ENCODE measurements at places on chromosomes 2 and 18.

GRCh38 chr2:142819411-142819810 is 58.1 kb upstream of the KYNU start:
- H3K36me3 ChIP-seq: no peaks in the 10 kb centered on the region
- no peak overlapping the region for H3K4me3 ChIP-seq
- no peak overlapping the region for H3K27ac ChIP-seq
- H3K27me3 ChIP-seq: no peaks in the 10 kb centered on the region
- DNase-seq: no peak

DNA sequence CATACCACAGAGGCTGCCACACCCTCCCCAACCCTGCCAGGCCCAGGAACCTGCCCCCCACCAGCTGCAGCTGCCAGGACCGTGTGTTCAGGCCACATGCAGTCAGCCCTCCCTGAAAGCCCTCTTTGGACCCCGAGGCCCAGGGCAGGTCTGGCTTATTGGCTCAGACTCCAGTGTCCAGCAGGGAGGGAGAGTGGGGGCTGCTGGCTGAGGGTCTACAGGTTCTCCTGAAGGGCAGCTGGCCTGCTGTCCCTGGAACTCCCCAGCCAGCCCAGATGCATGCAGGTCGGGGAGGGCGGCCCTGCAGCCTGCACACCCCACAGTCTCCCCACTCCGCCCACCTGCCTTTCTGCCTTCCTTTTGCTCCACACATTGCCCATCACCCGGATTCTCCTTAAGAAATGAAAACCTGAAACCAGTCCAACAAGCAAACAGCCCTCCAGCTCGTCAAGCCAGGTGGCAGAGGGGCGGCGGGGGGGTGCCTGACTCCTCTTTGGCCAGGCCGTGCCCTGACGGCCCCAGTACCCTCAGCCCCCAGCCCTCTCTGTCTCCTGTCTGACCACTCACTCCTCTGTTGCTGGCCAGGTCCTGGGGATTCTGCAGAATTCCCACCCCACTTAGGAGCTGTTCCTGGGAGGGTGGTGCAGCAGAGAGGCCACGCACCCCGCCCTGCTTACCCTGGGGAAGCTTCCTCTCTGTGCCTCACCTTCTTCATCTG is 18.0 kb downstream of the GPR35 start:
- H3K4me3 ChIP-seq: no peak overlapping the region
- peaks cover 17% of the 10 kb centered on the region for H3K27me3 ChIP-seq
- DNase-seq: peak; percentile 1
- no peaks in the 10 kb centered on the region for H3K4me1 ChIP-seq
- no peak overlapping the region for H3K27ac ChIP-seq

DNA sequence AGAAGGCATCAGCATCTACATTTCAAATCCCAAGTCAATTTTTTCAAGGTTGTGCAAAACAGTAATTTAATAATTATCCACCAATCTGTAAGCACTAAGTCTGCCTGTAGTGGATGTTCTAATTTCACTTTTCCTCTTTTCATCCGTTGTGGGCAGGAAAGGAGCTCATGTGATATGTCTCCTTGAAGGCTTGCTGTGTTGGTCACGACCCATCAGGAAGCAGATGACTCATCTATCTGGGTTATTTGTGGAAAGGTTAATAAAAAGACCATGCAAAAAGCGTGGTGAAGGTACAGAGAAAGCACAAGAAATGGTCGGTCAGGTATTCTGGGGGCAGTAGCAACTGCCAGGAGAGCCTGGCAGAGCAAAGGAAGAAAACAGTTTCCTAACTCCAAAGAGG is 476.7 kb upstream of the RAB6C start:
- H3K27ac ChIP-seq: no peak overlapping the region
- H3K36me3 ChIP-seq: no peaks in the 10 kb centered on the region
- DNase-seq: no peak
- no peaks in the 10 kb centered on the region for H3K4me1 ChIP-seq
- H3K27me3 ChIP-seq: no peaks in the 10 kb centered on the region
- no peak overlapping the region for H3K4me3 ChIP-seq

DNA sequence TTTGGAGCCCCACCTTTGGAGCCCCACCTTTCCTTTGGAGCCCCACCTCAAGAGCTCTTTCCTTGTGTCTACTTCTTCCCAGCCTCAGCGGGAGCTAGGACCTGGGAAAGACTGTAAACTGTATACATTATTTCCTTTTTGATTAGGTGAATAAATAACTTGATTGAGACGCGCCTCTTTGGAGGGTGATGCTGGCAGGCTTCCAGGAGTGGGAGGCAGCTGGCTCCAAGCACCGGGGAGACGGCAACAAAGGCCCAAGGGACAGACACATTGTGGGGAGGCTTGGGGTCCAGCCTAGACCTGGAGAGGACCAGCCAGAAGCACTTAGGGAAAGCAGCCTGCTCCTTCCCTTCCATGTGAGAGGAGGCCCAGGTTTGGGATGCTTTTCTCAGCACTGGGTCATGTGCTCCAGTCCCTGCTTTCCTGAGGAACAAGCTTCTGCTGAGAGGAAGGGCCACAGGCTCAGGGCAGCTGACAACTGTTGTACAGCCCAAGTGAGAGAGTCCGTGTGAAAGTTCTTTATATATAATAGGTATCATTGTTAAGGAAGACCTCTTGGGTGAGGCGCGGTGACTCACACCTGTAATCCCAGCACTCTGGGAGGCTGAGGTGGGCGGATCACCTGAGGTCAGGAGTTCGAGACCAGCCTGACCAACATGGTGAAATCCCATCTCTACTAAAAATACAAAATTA is 297.2 kb upstream of the SLC14A2 start:
- DNase-seq: peak; percentile 62
- no peaks in the 10 kb centered on the region for H3K27me3 ChIP-seq
- H3K4me3 ChIP-seq: no peak overlapping the region

DNA sequence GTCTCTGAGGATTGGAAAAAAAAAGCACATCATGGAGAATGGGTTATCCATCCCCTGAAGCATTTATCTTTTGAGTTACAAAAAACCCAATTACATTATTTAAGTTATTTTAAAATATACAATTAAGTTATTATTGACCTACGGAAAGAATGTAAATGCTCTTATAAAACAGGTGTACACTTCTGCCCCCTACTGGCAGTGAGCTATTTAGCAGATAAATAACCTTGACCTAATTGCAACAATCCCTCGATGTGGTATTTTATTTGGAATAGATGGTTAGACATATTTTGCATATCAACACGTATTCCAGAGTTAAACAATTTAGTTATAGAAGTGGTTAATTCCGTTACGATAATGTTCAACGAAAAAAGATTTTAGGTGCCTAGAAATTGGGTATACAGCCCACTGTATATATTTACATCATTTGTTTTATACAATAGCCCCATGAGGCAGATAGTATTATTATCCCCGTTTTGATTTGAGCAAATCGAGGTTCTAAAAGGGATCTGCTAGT is 9.1 kb upstream of the DAW1 start:
- peak; percentile 67 for DNase-seq
- H3K4me1 ChIP-seq: peaks cover 17% of the 10 kb centered on the region
- H3K4me3 ChIP-seq: no peak overlapping the region
- no peak overlapping the region for H3K27ac ChIP-seq
- H3K27me3 ChIP-seq: no peaks in the 10 kb centered on the region

DNA sequence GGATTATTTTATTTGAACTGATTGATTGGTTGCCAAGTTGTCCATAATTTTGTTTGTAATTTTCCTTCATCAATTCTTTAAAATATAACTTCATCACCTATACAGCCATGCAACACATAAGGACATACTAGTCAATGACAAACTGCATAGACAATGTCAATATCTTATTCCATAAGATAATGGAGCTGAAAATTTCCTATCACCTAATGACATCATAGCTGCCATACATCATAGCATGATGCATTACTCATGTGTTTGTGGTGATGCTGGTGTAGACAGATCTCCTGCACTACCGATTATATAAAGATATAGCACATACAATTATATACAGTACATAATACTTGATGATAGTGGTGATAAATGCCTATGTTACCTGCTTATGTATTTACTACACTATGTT is 369.8 kb upstream of the NT5C1B start:
- H3K27me3 ChIP-seq: no peaks in the 10 kb centered on the region
- H3K36me3 ChIP-seq: no peaks in the 10 kb centered on the region
- H3K4me3 ChIP-seq: no peak overlapping the region
- no peak overlapping the region for H3K27ac ChIP-seq

DNA sequence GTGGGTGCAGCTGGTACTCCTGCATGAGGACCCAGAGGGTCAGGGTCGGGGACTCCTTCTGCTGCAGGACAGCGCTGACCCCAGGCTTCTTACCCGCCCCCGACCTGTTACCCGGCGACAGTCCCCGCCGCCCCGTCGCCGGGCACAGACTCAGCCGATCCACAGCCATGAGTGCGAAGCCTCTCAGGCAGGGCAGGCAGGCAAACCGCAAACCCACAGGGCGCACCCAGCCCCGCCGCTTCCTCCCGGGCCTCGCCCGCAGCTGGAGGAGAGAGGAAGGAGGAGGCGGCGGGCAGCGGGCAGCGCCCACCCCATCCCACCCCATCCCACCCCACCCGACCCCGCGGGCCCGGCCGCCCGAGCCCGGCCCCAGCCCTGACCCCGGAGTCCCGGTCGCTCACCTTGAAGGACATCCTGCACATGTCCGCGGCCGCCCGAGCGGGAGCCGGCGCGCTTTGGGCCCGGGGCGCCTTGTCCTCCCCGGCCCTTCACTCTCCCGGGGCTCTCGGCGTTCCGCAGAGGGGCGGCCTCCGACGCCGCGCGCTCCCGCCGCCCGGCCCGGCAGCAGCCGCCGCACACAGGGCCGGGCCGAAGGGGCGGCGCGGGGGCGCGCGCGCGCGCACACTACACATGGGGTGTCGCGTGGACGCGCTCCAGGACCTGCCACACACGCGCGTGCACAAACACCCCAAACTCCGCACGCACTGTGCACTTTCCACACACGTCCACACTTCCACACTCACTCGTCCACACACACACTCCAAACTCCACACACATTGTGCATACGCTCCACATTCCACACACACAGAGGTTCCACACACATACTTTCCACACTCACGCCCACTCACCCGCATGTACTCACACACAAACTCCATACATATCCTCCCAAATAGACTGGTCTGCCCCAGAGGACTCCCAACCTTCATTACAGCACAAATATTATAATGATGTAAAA is at the start of gene ANKRD29:
Gene ANKRD29, minus strand, starts transcription at position 603 of the 955 bp plus-strand sequence. Its CDS starts 181 bp downstream, at position 422.
- no peaks in the 10 kb centered on the region for H3K4me1 ChIP-seq
- DNase-seq: peak; percentile 81
- H3K27me3 ChIP-seq: peaks cover 32% of the 10 kb centered on the region
- no peaks in the 10 kb centered on the region for H3K36me3 ChIP-seq
- H3K4me3 ChIP-seq: peak within 1 kb of the TSS; percentile 58
- H3K27ac ChIP-seq: peak within 1 kb of the TSS; percentile 66

- no peaks in the 10 kb centered on the region for H3K36me3 ChIP-seq
- H3K4me1 ChIP-seq: peaks cover 35% of the 10 kb centered on the region
- no peaks in the 10 kb centered on the region for H3K27me3 ChIP-seq
- no peak overlapping the region for H3K27ac ChIP-seq
Measured at GRCh38 chr2:231646476-231646875, 53.8 kb downstream of the TEX44 start.

GRCh38 chr2:15325296-15325695 is 235.8 kb downstream of the NBAS start:
- no peak for DNase-seq
- H3K36me3 ChIP-seq: peaks cover 79% of the 10 kb centered on the region
- no peaks in the 10 kb centered on the region for H3K27me3 ChIP-seq
- H3K4me3 ChIP-seq: no peak overlapping the region

DNA sequence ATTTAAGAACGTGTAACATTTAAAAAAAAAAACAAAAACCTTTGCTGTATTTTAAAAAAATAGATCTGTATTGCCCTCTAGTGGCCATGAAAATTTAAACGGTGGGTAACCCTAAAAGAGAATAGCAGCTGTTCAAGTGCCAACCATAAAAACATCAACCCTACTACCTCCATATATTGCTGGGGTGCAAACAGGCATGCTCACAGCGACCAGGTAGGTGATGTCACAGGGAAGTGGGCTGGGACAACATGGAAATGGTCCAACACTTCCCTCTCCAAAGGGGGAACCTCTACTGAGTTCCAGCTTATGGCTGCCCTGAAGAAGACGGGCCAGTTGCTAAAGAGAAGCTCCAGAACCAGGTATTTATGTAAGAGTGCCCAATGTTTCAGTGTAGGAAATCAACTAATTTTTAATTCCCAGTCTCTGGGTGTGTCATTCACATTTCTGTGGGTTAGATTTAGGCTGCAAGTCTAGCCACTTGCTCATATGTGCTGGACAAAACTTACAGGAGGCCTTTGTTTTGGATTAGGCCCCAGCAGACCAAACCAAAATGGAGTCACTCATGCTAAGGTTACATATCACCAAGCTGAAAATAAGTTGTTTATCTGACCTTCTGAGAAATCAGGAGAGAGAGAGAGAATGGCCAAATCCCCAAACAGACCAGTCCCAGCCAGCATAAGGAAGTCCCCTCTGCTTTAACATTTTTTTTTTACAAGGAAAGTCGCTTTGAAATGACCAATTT is 54.5 kb downstream of the SKA1 start:
- no peaks in the 10 kb centered on the region for H3K36me3 ChIP-seq
- H3K27me3 ChIP-seq: no peaks in the 10 kb centered on the region
- H3K27ac ChIP-seq: no peak overlapping the region
- DNase-seq: peak; percentile 60

- H3K27me3 ChIP-seq: no peaks in the 10 kb centered on the region
- H3K36me3 ChIP-seq: no peaks in the 10 kb centered on the region
- H3K4me3 ChIP-seq: no peak overlapping the region
- no peaks in the 10 kb centered on the region for H3K4me1 ChIP-seq
- peak; percentile 17 for DNase-seq
Measured at GRCh38 chr2:128448331-128449225, 129.9 kb upstream of the HS6ST1 start.

DNA sequence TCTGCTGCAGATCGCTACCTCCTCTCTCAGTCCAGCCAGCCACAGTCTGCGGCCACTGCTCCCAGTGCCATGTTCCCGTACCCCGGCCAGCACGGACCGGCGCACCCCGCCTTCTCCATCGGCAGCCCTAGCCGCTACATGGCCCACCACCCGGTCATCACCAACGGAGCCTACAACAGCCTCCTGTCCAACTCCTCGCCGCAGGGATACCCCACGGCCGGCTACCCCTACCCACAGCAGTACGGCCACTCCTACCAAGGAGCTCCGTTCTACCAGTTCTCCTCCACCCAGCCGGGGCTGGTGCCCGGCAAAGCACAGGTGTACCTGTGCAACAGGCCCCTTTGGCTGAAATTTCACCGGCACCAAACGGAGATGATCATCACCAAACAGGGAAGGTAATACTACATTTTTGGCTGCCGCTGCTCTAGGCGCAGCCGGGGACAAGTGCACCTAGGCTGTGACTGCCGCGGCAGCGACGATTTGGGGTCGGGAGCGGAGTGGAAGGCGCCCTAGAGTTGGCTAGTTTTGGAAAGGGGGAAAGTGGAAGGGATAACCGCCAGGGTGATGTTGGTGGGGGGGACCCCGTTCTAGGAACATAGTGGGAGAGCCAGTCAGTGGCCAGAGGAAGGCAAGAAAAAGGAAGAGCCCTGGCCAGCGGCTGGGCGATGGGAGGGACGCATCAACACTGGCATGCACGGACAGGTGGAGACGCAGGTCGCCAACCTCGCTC is 776 bp downstream of the TBR1 start:
- peaks cover 82% of the 10 kb centered on the region for H3K27me3 ChIP-seq
- no peak overlapping the region for H3K4me3 ChIP-seq
- no peaks in the 10 kb centered on the region for H3K36me3 ChIP-seq

- no peak for DNase-seq
- H3K27me3 ChIP-seq: no peaks in the 10 kb centered on the region
- no peaks in the 10 kb centered on the region for H3K4me1 ChIP-seq
- no peak overlapping the region for H3K4me3 ChIP-seq
- H3K27ac ChIP-seq: no peak overlapping the region
Measured at GRCh38 chr18:52678034-52678433, 338.0 kb downstream of the DCC start.

GRCh38 chr2:188485496-188485895 is 193.8 kb downstream of the GULP1 start:
- no peak overlapping the region for H3K4me3 ChIP-seq
- no peak overlapping the region for H3K27ac ChIP-seq
- no peak for DNase-seq
- H3K27me3 ChIP-seq: no peaks in the 10 kb centered on the region
- H3K4me1 ChIP-seq: no peaks in the 10 kb centered on the region
- H3K36me3 ChIP-seq: no peaks in the 10 kb centered on the region

All from stomach (tissue), 19 donors.